ENCODE measurements at places on chromosomes 6 and 20.

GRCh38 chr6:26249957-26250697 is 114.9 kb upstream of the BTN3A2 start:
- DNase-seq = peak; percentile 82

- DNase-seq = no peak
These were observed 1.6 kb downstream of the NOX3 start for GRCh38 chr6:155454008-155454407.

GRCh38 chr6:160265869-160266476 is 7.4 kb upstream of the SLC22A2 start:
- no peak for DNase-seq

DNA sequence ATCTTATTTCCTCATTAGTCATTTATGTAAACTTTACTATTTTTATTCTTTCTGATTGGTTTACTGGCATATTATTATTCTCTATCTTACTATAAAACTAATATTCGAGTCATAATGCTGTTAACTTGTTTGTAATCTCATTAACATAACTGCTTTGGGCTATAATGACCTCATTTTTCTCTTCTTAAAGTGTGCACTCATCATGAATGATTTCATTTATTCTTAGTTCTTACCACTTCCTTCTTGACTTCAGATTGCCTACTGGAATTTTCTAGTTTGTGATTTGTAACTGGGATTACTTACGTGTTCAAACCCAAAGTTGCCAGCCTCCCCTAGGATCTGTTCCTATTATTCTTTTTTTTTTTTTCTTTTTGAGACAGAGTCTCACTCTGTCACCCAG is 91.8 kb upstream of the TNFAIP3 start:
- no peak for DNase-seq

- DNase-seq = peak; percentile 8
These were observed at the start of gene C6orf141 for GRCh38 chr6:49550492-49551077. Gene C6orf141 (plus strand): TSS chr6:49550668. CDS start chr6:49550793, 125 bp downstream.

GRCh38 chr6:48177786-48178185 is 66.8 kb upstream of the PTCHD4 start:
- no peak for DNase-seq

DNA sequence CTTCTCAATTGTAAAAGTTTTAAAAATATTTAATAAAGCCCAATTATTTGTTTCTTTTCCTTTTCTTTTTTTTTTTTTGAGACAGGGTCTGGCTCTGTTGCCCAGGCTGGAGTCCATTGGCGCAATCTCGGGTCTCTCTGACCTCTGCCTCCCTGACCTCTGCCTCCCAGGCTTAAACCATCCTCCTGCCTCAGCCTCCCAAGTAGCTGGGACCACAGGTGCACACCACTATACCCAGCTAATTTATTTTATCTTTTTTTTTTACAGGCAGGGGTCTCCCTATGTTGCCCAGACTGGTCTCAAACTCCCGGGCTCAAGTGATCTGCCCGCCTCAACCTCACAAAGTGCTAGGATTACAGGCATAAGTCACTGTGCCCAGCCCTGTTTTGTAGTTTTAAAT is 9.8 kb downstream of the REPS1 start:
- DNase-seq = no peak

- DNase-seq = peak; percentile 82
These were observed 9.2 kb downstream of the SLCO4A1 start for GRCh38 chr20:62651285-62652021.

DNA sequence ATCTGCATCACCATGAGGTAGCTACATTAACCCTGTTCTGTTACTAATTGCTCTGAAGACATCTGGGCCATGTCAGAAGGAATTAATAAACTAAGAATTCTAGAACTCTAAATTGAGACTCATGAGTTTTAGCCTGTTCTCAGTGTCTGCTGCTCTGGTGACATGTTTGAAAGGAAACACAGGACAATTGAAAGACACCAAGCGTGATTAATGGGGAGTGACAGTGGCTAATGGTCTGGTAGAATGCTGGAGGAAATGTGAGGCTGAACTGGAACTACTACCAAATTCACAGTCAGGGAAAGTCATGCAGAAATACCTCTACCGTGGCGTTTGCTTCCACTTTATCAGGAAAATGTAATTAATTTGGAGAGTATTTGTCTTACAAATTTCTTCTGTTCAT is 140.0 kb downstream of the TBC1D7 start:
- DNase-seq = no peak

DNA sequence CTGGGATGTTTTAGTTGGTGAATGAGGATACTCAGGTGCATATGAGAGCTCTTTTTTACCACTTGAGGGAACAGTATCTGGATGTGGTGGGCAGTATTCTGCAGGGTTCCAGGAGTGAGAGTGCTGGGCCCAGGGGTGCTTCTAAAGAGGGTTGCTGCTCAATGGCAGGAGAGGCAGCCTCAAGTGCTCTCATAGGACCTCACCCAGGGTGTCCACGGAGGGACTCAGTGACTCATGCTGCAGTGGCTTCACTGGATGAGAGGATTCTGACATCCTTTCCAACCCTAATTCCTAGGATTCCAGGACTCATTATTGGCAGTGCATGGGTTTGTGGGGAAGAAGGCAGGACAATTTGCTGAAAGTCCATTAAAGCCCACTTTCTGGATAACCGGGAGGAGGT is 176.6 kb upstream of the FERMT1 start:
- no peak for DNase-seq

DNA sequence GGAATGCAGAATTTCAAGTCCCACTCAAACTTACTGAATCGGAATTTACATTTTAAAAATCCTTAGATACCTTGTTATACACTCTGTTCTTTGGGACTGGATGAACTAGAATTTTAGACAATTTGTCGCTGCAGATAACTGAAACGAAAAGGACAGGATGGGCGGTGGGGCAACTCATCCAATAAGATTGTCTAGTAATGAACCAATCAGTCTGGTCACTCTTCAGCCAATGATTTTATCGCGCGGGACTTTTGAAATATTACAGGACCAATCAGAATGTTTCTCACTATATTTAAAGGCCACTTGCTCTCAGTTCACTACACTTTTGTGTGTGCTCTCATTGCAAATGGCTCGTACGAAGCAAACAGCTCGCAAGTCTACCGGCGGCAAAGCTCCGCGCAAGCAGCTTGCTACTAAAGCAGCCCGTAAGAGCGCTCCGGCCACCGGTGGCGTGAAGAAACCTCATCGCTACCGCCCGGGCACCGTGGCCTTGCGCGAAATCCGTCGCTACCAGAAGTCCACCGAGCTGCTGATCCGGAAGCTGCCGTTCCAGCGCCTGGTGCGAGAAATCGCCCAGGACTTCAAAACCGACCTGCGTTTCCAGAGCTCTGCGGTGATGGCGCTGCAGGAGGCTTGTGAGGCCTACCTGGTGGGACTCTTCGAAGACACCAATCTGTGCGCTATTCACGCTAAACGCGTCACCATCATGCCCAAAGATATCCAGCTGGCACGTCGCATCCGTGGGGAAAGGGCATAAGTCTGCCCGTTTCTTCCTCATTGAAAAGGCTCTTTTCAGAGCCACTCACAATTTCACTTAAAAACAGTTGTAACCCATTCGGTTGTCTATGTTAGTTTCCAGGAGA is 41.9 kb upstream of the HFE start:
- DNase-seq = peak; percentile 66

- DNase-seq = no peak
These were observed 6.4 kb upstream of the MYT1 start for GRCh38 chr20:64157878-64158277.

- DNase-seq = no peak
These were observed 38.3 kb downstream of the MRS2 start for GRCh38 chr6:24440897-24441598.

DNA sequence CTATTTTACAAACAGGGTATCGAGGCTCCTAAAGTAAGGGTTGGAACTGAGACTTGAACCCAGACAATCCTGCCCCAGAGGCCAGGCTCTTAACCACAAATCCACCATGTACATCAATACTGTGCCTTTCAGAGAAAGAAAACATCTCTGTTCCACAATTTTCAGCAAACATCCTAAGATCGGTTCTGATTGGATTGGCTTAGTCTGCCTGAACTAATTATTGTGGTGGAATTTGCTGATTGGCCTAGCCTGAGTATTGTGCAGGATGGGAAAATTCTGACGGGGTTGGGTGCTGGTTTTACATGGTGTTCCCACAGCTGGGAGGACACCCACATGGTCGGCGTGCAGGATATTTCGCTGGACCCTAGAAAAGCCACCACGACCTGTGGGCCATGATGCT is at the start of gene CLPSL1:
TSS of gene CLPSL1 (plus strand) at position 301 of the 400 bp plus-strand sequence. CDS start at position 393, 92 bp downstream.
- no peak for DNase-seq

GRCh38 chr20:38857703-38858102 is 52.2 kb downstream of the PPP1R16B start:
- no peak for DNase-seq

- no peak for DNase-seq
These were observed 295.0 kb downstream of the PKHD1 start for GRCh38 chr6:51792273-51793030.

- DNase-seq = no peak
These were observed 16.0 kb upstream of the IP6K3 start for GRCh38 chr6:33762713-33763112.

- no peak for DNase-seq
These were observed 56.9 kb upstream of the FOXP4 start for GRCh38 chr6:41489120-41489851.

DNA sequence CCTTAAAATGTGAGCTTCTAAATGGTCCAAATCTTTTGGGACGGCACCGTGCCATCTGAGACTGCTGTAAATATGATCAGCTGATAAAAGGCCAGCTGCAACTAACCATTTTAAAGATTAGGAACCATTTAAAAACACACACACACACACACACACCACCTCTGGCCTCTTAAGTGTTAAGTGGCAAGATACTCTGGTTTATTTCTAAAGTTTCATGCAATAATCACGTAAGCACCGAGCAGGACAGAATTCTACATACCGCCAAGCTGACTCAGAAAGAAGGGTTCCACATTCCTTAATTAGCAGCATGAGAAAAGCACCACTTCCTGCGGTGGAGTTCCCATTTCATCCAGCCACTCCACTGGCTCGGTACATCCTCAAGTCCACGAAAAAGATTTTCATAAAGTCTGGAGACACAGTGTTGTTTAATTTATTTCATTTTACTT is 17.8 kb upstream of the ZNF217 start:
- DNase-seq = no peak

DNA sequence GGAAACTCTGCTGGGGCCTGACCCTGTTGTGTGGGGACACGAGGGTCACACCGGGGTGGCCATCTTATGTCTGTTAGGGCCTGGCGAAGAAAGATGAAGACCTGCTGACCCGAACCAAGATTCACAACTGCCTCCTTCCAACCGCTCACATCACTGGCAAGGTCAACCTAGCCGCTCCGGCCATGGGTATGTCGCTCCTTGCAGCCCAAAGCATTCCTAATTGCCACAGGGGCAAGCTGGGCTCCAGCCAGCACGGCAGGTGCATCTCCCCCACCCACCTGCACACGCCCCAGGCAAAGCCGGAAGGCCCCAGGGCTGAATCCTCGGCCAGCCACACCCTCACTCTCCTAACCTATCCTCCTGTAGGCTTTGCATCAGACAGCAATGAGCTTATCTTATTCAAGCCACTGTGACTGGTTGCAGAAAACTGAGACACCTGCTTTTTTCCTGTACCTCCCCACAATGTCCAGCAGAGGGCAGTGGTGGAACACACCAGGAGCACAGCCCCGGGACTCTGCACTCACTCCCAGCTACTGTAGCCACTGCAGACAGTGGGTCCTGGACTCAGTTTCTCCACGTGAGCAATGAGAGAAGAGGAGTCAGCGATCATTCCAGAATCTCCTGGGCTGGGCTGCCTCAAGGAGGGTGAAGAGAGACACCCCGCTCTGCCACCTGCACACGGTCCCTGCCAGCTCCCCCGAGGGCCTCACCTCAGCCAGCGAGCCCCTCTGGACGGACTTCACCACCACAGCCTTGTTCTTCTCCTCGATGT is 170.2 kb downstream of the PREX1 start:
- DNase-seq = peak; percentile 48

DNA sequence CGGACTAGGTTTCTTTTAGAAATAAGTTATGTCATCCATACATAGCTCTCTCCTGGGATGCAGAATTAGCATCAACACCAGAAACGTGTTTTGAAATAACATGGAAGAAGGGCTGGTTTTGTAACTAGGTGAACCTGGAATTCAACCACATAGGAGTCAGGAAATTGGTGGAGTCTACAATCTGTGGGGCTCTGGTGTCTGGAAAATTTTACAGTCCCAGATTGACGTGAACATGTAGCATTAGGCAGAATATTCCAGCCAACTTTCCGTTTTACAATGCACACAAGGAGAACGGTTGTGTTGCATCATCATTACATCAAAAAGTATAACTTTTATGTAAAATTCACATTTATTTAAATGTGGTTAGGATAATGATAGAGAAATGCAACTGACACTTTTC is 1.9 kb downstream of the KCNQ5 start:
- no peak for DNase-seq

DNA sequence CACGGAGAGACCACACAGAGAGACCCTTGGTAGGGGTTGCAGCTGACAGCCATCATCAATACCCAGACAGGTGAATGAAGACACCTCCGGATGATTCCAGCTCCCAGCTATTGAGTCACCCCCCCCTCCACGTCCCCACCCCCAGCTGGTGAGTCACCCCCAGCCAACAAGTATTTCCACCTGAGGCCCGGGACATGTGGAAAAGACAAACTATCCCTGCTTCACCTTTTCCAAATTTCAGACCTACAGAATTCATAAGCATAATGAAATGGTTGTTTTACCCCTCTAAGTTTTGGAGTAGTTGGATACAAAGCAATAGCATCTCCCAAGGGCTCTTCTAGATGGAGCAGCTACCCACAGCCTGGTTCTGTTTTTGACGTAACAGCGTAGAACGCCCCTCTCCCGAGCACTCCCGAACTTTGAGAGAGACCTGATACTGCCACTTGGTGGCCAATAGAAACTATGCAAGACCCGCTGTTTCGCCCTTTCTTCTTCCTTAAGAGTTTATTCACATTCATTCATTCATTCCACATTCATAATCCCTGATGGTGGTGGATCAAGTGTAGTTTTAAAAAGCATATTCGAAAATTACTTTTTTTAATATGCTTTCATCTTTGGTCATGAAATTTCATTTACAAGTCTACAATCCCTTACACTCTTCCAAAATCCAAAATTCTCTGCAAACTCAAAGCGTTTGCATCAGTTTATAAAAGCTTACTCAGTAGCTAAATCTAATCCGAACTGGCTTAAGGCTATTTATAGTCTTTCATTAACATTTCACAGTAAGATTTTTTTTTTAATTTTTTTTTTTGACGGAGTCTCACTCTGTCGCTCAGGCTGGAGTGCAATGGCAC is 15.1 kb upstream of the PPP1R16B start:
- peak; percentile 58 for DNase-seq

- no peak for DNase-seq
These were observed 98.7 kb downstream of the BACH2 start for GRCh38 chr6:90197854-90198496.

DNA sequence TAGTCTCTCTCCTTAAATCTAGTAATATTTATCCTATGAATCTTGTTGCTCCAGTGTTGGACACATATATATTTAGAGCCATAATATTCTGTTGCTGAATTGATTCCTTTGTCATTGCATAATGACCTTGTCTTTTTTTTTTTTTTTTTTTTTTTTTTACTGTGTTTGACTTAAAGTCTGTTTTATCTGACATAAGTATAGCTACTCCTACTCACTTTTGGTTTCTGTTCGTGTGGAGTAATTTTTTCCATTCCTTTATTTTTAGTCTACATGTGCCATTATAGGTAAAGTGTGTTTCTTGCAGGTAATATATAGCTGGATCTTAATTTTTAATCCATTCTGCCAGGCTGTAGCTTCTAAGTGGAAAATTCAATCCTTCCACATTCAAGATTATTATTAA is 166.5 kb downstream of the GMDS start:
- DNase-seq = no peak

- no peak for DNase-seq
These were observed 190.2 kb downstream of the COL9A1 start for GRCh38 chr6:70112716-70113115.

GRCh38 chr20:35279040-35279439 is 1.1 kb upstream of the MMP24OS start:
- DNase-seq = no peak

All from T-cell (primary cell).